ENCODE measurements at places on chromosomes 11 and 22.

DNA sequence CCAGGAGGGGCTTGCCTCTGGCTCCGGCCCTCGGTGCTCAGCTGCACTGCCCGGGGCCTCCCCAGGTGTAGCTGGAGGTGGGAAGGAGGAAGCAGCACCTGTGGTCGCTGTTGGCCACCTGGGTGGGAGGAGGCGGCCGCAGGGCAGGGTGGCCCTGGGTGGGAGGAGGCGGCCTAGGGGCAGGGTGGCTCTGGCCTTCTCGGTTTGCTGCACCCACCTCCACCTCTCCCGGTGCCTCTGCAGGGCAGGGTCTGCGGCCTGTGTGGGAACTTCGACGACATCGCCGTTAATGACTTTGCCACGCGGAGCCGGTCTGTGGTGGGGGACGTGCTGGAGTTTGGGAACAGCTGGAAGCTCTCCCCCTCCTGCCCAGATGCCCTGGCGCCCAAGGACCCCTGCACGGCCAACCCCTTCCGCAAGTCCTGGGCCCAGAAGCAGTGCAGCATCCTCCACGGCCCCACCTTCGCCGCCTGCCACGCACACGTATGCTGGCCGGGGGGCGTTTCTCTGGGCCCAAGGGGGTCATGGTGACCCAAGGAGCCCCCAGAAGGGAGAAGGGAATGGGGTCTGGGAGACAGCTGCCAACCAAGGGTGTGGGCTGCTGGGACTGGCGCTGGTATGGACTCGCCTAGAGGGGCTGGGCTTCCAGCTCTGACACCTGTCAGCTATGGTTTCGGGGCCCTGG lies 20.6 kb downstream of the MUC5AC start:
- DNase-seq: no peak

DNA sequence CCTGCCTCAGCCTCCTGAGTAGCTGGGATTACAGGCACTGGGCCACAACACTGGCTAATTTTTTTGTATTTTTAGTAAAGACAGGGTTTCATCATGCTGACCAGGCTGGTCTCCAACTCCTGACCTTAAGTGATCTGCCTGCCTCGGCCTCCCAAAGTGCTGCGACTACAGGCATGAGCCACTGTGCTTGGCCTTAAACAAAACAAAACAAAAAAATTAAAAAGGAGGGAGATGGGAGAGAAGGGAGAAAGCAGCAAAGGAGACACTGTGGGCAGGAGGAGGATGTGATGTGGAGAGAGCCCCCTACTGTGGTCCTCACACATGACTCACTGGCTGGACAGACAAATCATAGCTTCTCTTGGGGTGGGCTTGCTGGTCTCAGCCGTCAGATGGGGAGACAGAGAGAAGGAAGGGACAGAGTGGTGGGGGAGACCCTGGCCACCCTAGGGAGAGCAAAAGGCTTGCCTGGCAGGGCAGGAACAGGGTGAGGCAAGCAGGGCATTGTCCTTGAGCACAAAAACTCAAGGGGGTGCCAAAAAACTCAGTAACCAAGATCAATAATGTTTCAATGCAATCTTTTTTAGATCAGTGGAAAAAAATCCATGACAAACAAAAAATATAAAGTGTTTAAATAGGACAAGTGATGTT lies 31.6 kb downstream of the TPST2 start:
- DNase-seq: no peak

DNA sequence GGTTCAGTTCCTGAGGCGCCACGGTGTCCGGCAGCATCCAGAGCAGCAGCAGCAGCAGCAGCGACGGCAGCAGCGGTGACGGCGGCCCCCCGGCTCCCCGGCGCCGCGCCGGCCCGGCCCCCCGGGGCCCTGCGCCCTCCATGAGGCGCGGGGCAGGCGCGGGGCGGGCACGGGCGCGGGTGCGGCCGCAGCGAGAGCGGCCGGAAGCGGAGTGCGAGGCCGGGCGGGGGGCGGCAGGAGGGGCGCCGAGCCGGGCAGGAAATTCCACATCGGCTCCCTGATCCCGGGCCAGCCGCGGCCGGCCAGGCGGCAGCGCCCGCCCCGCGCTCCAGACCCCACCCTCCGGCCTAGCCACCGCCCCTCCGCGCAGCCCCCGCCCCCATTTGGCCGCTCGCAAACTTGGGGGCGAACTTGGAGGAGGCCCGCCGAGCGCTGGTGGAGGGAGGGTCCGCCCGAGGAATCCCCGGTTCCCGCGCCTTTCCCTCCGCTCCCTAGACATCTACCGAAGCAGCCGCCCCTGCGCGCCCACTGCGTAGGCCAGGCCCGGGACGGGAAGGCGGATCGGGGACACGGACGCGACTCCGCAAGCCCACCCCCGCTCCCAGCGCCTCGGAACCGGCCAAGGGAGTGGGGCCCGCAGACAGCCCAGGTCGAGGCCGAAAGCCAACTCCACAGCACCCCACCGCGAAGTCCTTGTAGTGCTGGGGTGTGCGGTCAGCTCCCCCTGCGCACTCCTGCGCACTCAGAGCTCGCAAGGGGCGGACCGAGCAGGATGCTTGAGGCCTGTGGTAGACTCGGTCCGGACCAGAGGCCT lies at the start of gene SCARF2:
TSS of gene SCARF2 (minus strand) at position 213 of the 814 bp plus-strand sequence. CDS start at position 142, 71 bp downstream.
- no peak for DNase-seq

DNA sequence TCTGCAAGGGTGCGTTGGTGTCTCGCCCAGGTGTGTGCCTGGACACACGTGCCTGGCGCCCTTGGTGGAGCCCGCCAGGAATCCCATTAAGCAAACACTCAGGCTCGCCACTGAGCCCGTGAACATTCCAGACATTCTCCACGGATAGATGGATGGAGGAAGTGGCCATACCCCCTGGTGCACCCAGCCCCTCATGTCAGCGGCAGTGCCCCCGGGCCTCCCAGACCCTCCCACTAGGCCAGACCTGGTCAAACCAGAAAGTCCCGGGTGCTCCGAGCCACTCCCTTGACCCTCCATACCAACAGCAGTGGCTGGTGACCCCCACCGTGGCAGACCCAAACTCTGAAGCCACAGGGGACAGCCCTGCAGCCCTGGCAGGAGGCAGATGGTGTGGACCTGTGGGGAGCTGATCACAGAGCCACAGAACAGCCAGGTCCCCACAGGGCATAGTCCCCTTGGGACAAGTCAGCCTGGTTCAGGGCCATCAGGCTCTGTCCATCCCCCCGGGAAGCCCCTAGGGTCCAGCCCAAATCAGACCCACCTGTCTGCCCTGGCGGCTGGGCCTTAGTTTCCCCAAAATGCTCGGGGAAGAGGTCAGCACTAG lies 1.9 kb downstream of the EPS8L2 start:
- no peak for DNase-seq

DNA sequence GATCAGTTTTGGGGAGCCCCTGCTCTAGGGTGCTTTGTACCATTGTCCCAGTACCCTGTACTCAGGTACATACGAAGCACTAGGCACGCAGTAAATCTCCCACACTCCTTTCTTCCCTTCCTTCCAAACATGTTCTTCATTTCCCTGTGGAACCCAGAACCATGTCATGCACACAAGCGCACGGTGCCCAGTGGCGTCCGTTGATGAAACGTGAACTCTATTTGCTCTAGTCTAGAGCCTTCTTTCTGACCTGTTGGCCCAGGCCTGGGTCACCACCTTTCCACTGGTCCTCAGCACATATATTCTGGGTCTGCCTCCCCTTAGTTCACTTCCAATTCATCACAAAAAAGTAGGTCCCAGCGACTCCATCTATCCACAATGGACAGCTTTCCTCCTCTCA lies 7.0 kb downstream of the USH1C start:
- DNase-seq: no peak

DNA sequence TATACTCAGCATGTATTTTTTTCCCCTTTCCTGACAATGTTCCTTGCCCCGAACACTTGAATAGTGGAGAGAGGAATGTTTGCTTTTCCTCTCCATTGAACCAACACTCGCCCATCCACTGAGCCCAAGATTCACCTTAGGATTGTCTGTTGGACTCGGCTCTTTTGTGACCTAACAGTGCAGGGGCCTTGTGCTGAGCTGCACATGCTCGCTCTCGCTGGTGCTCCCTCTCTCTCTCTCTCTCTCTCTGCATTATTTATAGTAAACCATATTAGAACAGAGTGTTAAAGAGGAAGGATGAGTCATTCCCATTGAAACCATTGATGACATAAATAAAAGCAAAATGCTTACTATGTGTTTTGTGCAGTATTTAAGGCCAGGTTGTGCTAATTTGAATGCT lies 20.7 kb downstream of the ZBTB16 start:
- peak; percentile 42 for DNase-seq

DNA sequence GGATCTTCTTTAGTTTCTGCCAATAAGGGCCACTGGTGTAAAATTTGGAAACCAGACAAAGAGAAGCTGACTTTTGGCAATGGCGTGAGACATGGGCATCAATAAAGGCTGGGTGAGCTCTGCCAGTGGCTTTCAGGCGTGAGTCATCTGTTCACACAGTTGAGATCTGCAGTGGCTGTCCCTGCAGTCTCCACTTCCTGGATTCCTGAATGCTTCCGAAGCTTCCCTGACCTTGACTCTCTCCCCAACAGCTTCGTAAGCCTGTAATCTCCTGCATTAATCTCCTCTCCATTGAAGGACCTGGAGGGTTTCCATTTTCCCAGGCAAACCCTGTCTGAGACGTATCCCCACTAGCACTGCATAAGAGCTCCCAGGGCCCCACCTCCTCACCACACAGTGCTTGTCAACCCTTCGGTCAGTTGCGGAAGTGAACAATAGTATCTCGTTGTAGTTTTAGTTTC lies 574.7 kb downstream of the TBC1D22A start:
- no peak for DNase-seq

DNA sequence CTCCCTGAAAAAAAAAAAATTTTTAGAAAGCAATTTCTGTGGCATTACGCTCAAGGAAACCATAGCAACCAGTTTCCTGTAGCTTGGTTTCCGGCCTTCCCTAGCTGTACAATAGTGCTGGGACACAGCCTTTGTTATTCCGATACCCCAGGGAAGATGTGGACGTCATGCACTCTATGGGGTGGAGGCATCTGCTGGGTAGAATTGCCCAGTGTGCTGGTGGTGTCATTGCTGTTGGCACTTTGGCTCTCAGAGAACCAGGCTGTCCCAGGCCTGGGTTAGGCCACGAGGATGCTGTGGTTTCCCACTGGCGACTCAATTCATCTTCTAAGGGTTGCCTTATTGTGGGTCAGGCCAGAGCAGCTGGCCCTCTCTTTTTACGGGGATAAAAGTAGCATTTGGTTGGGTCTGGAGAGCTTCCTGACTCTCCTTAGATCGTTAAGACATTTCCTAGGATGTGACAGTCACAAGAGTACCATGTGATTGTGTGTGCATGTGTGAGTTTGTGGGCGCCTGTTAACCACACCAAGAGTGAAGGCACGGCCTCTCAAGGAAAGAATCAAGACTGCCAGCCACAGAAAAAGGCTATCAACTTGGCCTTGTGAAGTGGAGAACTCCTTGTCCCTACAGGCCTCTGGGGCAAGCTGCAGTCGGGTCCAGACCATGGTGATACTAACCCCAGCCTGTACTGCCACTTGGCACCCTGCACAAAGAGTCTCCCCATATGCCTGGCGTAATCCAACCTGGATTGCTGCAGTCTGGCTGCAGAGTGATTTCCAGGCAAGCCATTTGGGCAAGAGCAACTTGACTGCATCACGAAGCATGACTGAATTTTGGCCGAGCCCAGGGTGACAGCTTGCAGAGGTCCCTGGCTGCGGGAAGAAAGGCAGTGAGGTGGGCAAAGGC lies 35.9 kb upstream of the NAV2 start:
- no peak for DNase-seq

GRCh38 chr11:66834943-66835342 lies 8.3 kb upstream of the RCE1 start:
- no peak for DNase-seq

DNA sequence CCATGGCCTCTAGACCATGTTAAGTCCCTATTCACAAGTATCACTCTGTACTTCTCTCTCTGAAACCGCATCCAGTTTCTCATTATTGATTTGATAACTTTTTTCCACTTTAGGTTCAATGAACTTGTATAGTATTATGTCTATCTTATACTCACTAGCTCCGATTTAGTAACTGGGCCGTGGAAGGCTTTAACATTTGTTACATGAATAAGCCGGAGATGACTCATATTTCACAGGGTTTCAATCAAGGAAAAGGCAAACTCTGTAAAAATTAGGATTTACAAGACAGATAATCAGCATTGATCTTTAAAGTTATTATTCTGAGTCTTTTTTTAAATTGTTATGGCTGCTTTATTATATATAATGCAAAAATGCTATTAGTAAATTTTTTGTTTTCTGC lies 662.2 kb upstream of the CNTN5 start:
- DNase-seq: no peak

DNA sequence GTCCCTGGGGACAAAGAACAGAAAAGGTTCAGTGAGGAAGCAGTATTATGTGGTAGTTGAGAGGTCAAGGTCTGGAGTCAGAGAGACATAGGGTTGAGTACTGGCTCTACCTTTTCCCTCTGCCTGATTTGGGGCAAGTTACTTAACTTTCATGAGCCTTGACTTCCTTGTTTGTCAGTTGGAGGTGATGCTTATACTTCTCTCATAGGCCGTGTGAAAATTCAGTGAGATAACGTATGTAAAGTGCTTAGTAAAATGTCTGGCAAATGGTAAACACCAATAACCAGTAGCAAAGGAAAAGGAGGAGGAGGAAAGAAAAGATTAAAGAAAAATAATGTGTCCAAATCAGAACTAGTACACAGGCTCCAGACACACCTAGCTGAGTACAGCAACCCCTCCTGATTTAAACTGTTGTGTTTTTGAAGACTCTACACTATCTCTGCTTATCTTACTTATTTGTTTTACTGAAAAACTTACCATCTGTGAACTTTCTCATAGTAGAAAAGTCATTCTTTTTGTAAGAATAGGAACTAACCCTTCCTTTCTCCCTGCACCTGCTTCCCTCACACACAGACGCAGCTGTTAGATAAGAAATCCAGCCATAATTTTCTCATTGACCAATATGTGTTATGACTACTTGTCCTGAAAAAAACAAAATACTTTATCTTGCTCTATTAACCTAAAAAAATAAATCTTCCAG lies 126.9 kb downstream of the CD44 start:
- no peak for DNase-seq

GRCh38 chr11:64207256-64208085 lies 950 bp downstream of the FERMT3 start:
- DNase-seq: peak; percentile 88

GRCh38 chr11:90587896-90588295 lies 365.0 kb upstream of the CHORDC1 start:
- DNase-seq: no peak

- DNase-seq: no peak
Measured at GRCh38 chr11:125063429-125064043, 431 bp downstream of the SLC37A2 start.

- no peak for DNase-seq
Measured at GRCh38 chr11:68140496-68141245, 19.5 kb upstream of the CHKA start.

DNA sequence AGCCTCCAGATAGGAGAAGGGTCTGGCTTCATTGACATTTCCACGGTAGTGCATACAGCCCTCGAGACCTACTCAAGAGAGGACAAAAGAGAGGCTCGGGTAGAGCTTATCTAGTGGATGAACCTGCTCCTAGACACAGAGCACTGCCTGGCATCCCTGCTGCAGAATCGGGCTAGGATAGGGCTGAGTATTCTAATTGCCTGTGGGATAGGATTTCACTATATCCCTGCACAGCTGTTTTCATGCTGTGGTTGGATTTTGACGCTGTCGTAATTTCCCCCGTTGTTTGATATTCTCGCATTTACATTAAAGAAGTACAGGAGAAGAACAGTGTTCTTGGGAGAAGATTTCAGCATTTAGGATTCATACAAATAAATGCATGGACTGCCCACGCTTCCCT lies 107.8 kb downstream of the KIRREL3 start:
- no peak for DNase-seq
